ENCODE measurements at places on chromosomes 1 and 21.
A peak's percentile ranks its signal among the peaks of the same experiment; 100 is the strongest.

- DNase-seq: no peak
These were observed 176.4 kb downstream of the DHRS3 start for GRCh38 chr1:12441414-12442105.

DNA sequence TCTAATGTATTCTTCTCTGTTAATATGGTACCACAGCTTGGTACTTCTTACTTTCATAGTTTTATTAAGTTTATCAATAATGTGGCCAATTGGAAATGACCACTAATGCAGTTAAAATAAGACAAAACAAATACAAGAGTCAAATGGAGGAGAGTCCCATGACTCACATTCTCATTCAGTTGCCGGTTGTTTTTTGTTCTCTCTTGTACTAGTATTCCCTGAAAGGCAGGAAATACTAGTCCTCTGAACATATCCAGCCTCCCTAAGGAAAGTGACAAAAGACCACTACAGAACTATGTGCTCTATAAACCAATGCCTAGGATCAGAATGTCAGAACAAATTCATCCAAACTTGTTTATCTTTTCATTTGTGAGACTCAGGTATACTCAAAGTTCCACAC lies 165.2 kb upstream of the SAMSN1 start:
- DNase-seq: no peak

GRCh38 chr1:17016317-17016661 lies 4.6 kb upstream of the ATP13A2 start:
- DNase-seq: no peak

GRCh38 chr1:204266504-204267034 lies 52.8 kb upstream of the GOLT1A start:
- DNase-seq: no peak

GRCh38 chr1:39646232-39647081 lies 7.0 kb upstream of the HEYL start:
- no peak for DNase-seq

GRCh38 chr1:116943438-116943837 lies 33.7 kb downstream of the PTGFRN start:
- no peak for DNase-seq

DNA sequence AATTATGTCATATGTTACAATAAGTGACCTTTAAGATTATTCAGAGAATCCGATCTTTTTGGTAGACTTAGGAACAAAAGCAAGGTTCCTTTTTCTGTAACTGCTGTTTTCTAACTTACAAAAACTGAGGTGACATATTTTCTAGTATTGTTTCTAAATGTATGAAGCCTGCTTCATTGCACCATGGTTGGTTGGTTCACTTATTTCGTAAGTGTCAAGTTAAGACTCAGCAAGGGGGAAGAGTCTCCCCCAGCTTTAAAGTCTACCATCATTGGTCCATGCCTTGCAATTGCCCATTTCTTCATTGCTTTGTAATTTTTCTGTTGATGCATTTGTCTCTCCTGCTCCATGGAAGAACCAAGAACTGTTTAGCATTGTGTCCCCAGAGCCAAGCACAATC lies 136.9 kb downstream of the DISC1 start:
- no peak for DNase-seq

GRCh38 chr21:45140346-45140940 lies 66.1 kb downstream of the ADARB1 start:
- DNase-seq: peak; percentile 38

GRCh38 chr1:147924813-147925212 lies 3.4 kb upstream of the GPR89B start:
- DNase-seq: no peak

- DNase-seq: no peak
These were observed 93.6 kb downstream of the OLFML2B start for GRCh38 chr1:161930064-161930463.

- no peak for DNase-seq
These were observed 19.1 kb upstream of the CGN start for GRCh38 chr1:151492120-151492519.

Measured in NCI-H187 (cell line).